CD4-positive, alpha-beta T cell treated with Interferon alpha-2 for 1 hour (primary cell): ENCODE measurements at places on chromosomes 12 and 14.

GRCh38 chr12:10965476-10965875, 21.2 kb downstream of the TAS2R50 start:
- no peak for DNase-seq

GRCh38 chr14:59306775-59307174, 118.3 kb downstream of the DAAM1 start:
- no peak for DNase-seq

- DNase-seq = no peak
These were observed 7.2 kb upstream of the C1R start for GRCh38 chr12:7099290-7099996.

- DNase-seq = no peak
These were observed 308.9 kb downstream of the KCNH5 start for GRCh38 chr14:62736048-62737043.
